ENCODE measurements at places on chromosomes 5 and 9.

GRCh38 chr5:77743181-77743580 is 33.0 kb downstream of the TBCA start:
- DNase-seq = no peak

GRCh38 chr5:142000704-142001484 is 11.9 kb downstream of the GNPDA1 start:
- DNase-seq = no peak

GRCh38 chr5:168784454-168784853 is 205.3 kb upstream of the PANK3 start:
- DNase-seq = no peak

DNA sequence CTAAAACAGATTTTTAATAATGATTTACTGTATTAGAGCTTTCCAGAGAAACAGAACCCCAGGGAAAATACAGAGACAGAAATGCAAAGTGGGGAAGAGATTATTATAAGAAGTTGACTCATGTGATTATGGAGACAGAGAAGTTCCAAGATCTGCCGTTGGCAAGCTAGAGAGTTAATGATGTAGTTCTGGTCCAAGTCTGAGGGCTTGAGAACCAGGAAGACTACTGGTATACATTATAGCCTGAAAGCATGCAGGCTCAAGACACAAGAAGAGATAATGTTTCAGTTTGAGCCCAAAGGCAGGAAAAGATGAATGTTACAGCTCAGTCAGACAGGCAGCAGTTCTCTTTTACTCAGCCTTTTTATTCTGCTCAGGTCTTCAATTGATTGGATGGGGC is 98.8 kb upstream of the NFIL3 start:
- no peak for DNase-seq

- DNase-seq = no peak
Observed at GRCh38 chr5:103393101-103393754, 134.7 kb downstream of the MACIR start.

DNA sequence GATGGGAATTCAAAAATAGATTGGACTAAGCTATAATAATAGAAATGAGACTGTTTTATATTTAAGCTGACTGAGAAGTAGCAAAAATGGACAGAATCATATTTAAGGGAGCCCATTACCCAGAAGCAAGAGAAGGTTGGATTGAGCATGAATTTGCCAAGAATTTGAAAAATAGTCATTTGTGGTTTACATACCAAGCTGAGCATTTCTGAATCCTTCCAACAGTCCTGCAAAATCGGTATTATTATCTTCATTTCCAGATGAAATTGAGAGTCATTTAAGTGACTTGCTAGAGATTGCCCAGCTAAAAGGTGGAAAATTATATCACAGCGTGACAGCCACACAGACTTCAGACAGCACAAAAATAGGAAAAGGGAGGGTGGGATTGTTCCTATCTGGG is 48.4 kb downstream of the TNFSF15 start:
- no peak for DNase-seq

- DNase-seq = no peak
Observed at GRCh38 chr9:105307591-105308130, 63.2 kb downstream of the SLC44A1 start.

GRCh38 chr9:36401164-36401740 is 1.2 kb upstream of the RNF38 start:
- no peak for DNase-seq

- DNase-seq = no peak
Observed at GRCh38 chr9:111094958-111095357, 56.7 kb upstream of the LPAR1 start.

DNA sequence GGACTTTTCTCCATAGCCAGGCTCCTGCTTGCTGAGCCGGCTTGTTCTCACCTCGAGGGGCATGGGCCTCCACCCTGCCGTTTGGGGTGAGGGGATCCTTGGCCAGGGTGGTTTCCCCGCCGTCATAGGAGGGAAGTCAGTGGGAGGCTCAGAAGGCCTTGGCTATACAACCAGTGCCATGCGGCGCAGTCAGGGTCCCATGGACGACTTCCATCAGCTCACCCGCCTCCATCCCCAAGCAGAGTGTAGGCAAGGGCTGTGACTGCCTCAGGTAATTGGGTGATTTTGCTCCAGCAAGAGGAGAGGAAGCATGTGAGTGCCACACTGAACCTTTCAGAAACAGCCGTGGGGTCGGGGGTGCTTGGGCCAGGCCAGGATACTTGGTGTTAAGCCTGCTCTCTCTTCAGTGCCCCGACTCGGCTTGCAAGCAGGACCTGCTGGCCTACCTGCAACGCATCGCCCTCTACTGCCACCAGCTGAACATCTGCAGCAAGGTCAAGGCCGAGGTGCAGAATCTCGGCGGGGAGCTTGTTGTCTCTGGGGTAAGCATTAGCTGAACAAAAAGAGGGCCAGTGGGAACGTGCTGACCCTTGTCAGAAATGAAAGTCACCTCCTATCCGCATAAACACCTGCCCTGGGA is 57.2 kb upstream of the LRRTM2 start:
- no peak for DNase-seq

- no peak for DNase-seq
Observed at GRCh38 chr9:2559192-2560152, 62.1 kb upstream of the VLDLR start.

- DNase-seq = no peak
Observed at GRCh38 chr5:96072138-96072790, 110.6 kb upstream of the ELL2 start.

- no peak for DNase-seq
Observed at GRCh38 chr9:90735952-90736351, 65.7 kb upstream of the SYK start.

DNA sequence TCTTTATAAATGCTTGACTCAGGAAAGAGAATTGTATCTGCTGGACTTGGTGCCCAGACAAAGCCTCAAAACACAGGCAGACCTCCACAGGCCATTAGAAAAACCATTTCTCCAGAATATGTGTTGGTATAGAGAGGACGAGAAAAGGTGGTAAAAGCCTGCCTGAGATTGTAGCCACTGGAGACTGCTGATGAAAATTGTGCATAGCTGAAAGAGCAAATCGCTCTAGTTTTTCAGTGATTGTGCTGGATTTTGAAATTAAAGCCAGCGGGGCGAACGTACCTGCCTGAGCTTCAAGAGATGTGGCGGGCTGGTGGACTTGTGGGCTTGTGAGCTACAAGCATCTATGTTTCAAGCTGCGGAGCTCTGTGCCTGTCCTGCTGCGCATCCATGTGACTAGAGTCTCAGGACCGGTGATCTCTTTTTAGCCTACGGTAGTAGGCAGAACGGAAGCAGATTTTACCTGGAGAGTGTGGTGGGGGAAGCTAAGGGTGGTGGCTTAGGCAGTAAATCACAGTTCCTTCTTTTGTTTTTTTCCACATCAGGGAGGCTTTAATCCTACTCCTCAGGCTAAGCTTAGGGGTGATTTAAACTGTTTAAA is 193.6 kb downstream of the SREK1 start:
- DNase-seq = no peak

DNA sequence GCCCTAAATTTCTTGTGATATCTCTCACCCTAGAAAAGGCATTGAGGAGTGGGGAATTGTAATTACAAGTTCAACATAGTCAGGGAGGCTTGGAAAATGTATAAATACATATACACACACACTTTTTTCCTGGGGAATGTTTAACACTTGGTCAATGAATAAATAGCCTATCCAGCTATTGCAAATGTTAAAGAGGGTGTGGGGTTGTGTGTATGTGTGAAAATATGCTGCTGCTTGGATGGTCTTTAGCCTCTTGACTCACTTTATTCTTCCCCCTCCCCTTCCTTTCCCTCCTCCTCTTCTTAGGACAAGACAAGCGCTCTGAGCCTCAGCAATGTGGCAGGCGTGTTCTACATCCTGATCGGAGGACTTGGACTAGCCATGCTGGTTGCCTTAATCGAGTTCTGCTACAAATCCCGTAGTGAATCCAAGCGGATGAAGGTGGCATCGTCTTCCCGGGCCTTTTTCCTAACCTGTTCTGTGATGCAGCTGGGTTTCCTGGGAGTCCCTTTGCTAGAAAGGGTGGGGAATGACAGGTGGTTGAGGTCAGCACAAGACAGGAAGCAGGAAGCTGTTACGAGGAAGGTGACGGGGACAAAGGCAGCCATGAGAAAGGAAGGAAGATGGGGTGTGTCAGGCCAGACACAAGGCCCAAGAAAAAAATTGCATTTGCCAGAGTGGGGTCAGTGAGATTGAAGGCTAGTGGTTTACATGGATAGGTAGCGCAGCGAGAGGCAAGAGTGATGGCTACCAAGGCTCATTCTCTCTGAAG is 236.5 kb downstream of the FAM114A2 start:
- no peak for DNase-seq

- no peak for DNase-seq
Observed at GRCh38 chr9:127626752-127627493, 14.8 kb downstream of the STXBP1 start.

- DNase-seq = no peak
Observed at GRCh38 chr5:1526681-1527131, 2.9 kb upstream of the LPCAT1 start.

GRCh38 chr9:105204416-105204815 is 40.0 kb upstream of the SLC44A1 start:
- DNase-seq = no peak

DNA sequence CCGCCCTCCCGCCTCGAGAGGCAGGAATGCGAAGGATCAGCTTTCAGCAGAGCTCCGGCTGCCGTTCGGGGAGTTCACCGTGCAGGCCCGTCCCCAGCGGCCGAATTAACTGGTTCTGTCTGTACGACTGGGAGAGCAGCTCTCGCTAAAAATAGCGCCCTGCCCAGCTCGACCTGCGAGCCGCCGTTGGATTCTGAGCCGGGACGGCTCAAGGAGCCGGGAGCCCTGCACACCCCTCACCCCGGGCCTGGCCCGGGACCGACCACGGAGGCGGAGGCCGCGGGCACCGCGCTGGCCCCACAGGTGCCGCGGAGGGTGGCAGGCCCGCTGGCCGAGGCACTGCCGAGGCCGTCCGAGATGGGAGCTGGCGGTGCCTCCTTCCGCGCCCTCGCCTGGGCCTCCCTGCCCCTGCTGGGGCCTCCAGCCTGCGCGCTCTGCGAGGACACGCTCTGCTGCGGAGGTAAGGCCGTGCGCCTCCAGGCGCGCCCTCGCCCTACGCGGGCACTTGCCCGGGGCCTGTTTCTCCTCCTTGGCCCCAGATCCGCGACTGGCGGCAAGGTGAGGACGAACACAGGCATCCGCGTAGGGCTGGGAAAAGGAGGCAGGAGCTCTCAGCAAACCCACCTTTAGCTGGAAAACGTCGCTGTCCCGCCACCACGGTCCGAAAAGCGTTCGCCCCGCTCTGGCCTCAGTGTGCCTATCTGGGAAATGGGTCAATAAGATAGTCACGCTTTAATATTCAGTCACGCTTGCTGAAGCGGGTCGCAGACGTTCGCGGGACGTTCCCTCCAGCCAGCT is 53.1 kb upstream of the DAB2IP start:
- no peak for DNase-seq

- DNase-seq = no peak
Observed at GRCh38 chr9:16921855-16922254, 51.4 kb upstream of the BNC2 start.

- DNase-seq = no peak
Observed at GRCh38 chr9:12783767-12784460, 9.1 kb downstream of the LURAP1L start.

GRCh38 chr9:113154471-113154870 is 3.7 kb downstream of the SLC31A2 start:
- DNase-seq = no peak

DNA sequence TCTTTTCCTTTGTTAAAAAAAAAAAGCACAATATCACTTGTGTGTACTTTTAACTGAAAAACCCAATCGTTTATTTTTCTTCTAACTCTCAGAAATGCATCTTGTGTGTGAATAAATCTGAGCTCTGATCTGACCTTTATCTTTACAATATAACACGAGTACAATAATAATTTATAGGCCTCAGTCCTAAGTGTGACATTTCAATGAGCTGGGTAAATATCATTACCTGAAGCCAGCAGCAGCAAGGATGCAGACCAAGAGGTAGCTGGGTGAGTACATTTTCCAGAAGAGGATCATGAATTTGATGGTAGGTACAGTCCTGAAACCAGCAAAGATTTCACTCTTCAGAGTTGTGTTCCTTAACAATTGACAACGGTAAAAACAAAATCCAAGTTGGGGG is 264.0 kb upstream of the KIF2A start:
- no peak for DNase-seq

- DNase-seq = no peak
Observed at GRCh38 chr5:156379206-156379605, 52.2 kb downstream of the SGCD start.

- DNase-seq = no peak
Observed at GRCh38 chr5:14201325-14202045, 58.3 kb downstream of the TRIO start.

DNA sequence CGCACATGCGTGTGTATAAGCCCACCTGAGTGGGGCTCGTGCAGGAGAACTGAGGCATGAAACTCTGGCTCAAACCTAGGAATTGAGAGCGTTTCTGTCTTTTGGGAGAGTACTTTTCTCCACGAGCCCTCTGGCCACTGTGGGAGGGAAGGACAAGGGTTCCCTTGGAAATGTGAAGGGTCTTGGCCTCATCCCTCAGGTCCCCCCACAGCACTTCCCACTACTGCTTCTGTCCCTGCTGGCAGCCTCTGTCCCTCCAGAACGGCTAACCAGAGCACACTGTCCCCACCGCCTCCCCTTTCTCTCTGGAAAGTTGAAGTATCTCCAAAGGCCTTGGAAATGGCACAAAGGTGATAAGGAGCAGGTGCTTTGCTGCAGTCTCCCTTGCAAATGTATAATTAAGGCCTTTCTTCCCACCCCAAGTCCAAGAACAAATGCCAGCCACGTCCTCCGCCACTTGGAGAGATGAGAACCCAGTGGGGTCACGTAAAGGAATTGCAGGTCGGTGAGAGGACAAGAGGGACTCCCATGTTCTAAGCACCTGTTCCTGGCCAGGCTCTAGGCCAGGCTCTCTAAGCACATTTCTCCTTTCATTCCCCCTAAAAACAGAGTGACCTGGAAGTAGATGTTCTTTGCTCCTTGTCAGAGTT is 107.9 kb upstream of the LMX1B start:
- DNase-seq = no peak

- no peak for DNase-seq
Observed at GRCh38 chr9:94802251-94802650, 75.8 kb downstream of the AOPEP start.

- DNase-seq = no peak
Observed at GRCh38 chr5:21661184-21661583, 1192.0 kb downstream of the CDH12 start.
